Activated CD4-positive, CD25-positive, alpha-beta regulatory T cell (primary cell): ENCODE measurements at places on chromosomes 3 and 15.

GRCh38 chr15:51738553-51738952 is 1.1 kb upstream of the LYSMD2 start:
- DNase-seq = no peak

- DNase-seq = no peak
Measured at GRCh38 chr15:25905140-25905539, 42.0 kb upstream of the ATP10A start.

GRCh38 chr3:196754091-196754981 is 14.7 kb downstream of the PAK2 start:
- no peak for DNase-seq

DNA sequence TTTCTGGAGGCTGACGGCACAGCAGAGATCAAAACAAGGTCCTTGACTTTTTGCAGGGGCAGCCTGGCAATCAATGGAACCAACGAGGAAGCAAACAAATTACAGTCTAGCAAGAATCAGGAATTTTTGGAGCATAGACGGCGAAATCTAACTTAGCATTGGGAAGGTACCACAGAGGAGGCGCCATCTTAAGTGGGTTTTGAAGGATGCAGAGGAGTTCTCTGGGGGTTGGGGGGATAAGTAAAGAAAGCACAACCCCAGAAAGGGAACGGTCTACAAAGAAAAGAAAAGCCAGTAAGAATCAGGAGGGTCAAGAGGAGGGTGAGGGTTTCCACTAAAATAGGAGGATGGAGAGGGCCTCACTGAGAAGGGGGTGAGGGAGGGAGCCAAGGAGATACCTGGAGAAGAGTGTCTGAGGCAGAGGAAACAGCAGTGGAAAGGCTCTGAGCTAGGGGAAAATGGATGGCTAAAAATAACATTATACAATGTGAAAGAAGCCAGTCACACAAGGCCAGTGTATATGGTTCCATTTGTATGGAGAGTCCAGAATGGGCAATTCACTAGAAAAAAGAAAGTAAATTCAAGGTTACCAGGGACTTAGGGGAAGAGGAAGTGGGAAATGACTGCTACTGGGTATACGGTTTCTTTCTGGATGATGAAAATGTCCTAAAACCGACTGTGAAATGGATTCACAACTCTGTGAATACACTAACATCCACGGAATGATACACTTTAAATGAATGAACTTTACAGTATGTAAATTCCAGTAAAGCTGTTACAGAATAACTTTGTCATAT is 25.2 kb upstream of the IQSEC1 start:
- DNase-seq = no peak

GRCh38 chr3:45582430-45582829 is 12.1 kb upstream of the LIMD1 start:
- DNase-seq = no peak

- no peak for DNase-seq
Measured at GRCh38 chr3:24047513-24047912, 102.4 kb downstream of the NR1D2 start.

DNA sequence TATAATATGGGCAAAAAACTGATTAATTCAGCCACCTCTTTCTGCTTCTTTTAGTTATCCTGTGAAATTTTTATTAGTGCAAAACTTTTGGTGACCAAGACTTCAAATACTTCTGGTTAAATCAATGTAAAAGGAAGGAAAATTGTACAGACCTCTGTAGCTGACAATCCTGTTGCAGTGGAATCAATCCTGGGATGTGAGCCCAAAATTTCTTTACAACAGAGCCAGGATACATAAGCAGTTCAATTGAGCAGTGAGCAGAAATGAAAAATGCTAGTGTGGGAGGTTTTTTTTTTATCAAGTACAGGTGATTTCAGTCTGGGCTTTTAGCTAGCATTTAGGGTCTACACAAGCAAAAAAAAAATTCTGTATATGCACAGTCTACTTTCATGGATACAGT is 398.0 kb downstream of the OTOL1 start:
- no peak for DNase-seq

DNA sequence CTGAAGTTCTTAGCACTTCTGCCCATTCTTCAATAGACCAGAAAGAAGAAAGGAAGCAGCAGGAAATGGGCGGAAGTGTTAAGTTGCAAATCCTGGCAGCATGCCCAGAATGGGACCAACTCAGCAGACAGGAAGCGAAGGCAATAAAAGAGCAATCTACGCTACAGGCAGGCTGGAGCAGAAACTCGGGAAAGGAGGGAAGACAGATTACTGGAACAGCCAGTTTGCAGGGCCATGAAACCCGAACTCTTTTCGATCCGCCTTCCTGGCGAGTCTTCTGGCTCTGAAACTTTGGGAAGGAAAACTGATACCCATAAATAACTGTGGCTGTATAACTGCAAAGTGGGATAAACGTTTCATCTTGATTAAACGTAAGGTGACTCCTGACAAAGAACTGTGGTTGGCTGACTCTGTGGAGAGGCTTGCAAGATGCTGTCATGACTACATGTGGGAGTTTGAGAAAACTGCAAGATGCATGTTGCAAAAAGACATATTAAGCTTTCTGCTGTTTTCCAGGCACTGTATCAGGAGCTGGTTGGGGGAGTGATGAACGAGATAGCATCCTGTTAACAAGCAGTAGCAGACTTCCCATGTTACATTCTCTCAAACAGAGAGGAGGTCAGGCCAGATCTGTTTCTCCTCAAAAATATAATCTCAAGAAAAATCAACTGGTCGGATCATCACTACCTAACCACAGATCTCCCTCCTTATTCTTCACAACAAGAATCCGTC is 67.8 kb downstream of the FMN1 start:
- peak; percentile 9 for DNase-seq

GRCh38 chr3:197017003-197017402 is 12.6 kb downstream of the MELTF start:
- DNase-seq = no peak

DNA sequence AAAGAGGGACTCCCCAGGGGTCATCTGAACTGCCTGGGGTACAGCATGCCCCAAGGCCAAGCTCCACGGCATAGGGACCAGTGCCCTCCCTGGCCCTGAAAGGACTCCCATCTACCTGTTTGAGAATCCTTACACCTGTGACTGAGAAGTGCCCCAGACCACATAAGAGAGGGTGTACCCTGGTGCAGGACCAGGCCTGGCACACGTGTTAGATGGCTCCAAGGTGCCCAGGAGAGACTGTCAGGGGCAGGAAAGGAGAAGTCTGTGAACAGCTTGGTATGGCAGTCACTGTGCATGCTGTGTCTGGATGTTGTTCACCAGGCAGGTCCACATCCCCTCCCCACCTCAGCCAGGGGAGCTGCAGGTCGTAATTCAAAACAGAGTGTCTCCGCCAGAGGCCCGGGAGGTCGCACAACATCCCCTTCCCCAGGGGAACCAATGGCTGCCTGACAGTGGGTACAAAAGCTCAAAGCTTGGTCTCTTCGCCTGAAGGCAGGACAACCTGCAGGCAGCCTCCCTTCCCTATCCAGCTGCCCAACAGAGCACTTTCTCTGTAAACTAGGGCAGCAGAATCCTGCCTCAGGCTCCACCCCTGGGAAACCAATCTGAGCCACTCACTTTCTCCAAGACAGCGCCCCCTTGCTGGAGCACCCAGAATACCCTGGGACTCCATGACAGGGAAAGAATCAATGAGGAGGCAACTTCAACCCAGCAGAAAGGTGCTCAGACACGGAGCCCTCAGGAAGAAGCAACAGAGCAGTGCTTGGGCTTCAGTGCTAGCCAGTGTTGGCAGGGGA is 3.9 kb downstream of the NUP210 start:
- DNase-seq = no peak

DNA sequence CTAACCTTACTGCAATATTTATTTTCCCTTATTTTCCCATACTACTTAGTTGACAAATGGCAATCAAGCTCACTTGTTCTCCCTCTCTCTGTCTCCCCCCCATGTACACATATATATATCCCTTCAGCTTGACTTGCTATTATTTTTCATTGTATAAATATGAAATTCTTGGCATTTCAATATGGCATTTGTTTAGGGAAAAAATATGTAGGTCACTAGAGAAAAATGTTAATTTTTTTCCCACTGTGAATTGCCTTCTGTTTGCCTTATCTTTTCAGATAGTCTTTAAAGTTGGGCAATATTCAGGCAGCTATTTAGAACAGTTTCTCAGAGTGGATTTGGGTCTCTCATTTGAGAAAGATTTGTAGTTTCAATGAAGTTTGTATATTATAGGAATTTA is 62.8 kb upstream of the UTS2B start:
- DNase-seq = no peak

DNA sequence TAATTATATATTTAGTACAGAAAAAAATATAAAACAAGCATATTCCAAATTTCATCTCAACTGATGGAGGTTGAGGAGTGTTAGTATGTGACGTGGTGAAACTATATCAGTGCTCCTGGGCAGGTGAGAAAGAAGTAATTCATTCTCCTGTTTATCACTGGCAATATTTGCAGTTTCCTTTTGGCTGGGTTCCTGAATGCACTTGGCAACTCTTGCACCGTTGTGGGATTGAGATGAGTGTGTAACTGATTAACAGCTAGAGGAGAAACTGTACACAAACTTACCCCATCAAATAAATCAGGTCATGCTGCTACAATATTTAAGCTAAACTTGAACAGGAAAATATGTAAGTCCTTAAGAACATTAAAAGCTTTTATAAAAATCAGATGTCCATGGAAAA is 2.1 kb upstream of the ATP13A4 start:
- DNase-seq = no peak

DNA sequence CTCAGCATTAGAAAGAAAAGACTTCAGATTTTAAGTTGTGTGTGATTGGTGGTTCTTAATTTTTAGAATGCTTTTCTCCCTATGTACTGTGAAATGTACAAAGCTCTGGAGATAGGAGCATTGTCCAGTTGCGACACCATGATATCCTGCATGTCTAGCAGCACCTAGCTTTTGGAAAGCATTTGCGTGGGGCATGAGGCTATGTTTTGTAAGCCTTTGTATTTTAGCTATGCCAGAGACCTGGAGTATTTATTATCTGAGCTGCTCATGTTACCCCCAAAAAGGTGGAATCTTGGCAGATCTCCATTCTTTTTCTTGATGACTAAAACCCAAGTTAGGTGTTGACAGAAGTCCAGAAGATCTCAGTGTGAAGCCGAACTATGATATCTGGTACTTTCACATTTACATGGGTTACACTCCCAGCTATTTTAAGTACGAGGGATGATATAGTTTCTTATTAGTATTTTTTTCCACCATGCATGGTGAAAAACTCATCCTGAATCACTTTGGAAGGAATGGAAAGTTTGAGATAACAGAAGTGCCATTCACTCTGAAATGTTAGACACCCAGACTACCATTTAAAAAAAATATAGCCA is 126.7 kb upstream of the SAMMSON start:
- DNase-seq = no peak

GRCh38 chr3:107969525-107969924 is 121.3 kb downstream of the CD47 start:
- DNase-seq = no peak
